ENCODE measurements at places on chromosomes 5 and 9. TPM values are rescaled to one million over a fixed set of nuclear protein-coding genes. Genes with fewer than 3 reads are reported as not detected.

MINAR2 gene
- total RNA-seq: not detected

- no peak for DNase-seq
Observed at GRCh38 chr5:160089531-160089930, 29.7 kb downstream of the PWWP2A start.

- no peak for DNase-seq
Observed at GRCh38 chr9:99488131-99489059, 266.3 kb downstream of the SEC61B start.

DNA sequence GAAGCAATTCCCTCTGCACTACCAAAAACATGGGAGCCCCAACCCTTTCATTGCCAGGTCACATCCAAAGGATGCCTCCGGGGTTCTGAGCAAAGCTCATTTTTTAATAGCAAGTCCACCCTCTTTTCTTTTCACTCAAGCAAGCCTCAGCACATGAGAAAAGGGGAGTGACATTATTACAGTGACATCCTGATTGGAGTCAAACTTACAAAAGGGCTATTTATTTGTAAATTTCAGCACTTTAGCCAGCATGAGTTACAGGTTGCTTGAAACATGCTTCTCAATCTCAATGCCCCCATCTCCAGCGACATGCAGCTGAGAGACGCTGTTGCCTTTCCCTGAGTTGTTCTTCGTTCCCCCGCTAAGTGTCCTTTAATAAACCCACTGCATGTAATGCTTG is 238.4 kb upstream of the PANK3 start:
- no peak for DNase-seq

- no peak for DNase-seq
Observed at GRCh38 chr5:80917631-80918030, 42.5 kb upstream of the RASGRF2 start.

All from bronchial epithelial cell (primary cell).